ENCODE measurements at places on chromosomes 7 and 10.

DNA sequence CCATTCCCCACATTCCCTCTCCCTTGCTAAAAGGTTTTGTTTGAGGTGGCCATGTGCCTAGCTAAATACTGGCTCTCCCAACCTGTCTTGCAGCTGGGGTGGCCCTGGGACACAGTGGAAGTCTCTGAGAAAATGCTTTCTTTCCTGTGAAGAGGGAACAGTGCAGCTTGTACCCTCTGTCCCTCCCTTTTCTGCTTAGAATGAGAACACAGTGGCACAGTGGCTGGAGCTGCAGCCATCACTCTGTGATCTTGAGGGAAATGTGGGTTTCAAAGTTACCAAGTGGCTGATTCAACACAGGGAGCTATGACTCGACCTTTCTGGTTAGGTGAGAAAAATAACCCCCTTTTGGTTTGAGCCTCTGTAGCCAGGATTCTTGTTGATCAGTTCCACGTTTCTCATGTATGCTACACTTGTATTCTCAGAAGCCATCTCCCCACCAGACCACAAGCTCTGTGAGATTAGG is 62.7 kb upstream of the CARD11 start:
- no peak for DNase-seq

GRCh38 chr7:26642416-26642815 is 222.0 kb downstream of the SKAP2 start:
- DNase-seq, result no peak

DNA sequence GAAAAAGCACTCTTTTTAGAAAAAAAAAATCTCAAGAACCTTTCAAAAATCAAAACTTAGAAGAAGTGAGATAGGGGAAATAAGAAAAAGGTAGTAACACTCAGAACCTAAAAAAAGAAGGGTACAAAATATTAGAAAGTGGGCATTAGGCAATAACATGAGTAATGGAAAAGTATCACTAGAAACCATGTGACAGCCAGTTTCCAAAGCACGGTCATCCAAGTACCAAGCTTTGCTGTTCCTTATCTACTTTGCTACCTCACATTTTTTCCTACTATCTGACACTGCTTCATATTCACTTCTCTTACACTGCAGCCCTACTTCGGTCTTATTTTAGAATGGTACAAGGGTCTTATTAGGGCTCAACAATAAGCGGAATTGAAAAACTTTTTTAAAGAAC is 30.3 kb downstream of the IMMP2L start:
- peak; percentile 54 for DNase-seq

GRCh38 chr7:45573661-45574415 is at the start of gene ADCY1:
TSS of gene ADCY1 (plus strand) at chr7:45574368. CDS start at chr7:45574544, 176 bp downstream.
- no peak for DNase-seq

GRCh38 chr7:79464051-79464450 is 10.6 kb upstream of the MAGI2 start:
- DNase-seq, result no peak

DNA sequence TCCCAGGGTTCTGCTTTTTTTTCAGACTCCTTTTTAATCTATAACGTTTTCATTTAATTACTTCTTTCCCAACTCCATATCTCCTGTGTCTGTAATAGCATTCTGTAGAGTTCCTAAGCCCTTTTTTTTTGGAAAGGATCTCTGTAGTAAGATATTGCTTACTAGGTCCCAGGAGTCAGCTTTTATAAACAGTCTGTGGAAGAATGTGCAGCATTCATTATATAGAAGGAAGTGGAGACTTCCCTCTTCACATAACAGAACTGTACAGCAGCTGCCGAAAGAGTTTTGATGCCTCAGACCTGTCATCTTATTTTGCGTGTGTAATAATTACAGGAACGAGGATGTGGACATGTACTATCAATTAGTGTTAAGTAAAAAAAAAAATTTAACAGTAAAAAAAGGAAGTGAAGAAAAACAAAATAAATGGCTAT is 7.4 kb upstream of the STEAP4 start:
- DNase-seq, result no peak

DNA sequence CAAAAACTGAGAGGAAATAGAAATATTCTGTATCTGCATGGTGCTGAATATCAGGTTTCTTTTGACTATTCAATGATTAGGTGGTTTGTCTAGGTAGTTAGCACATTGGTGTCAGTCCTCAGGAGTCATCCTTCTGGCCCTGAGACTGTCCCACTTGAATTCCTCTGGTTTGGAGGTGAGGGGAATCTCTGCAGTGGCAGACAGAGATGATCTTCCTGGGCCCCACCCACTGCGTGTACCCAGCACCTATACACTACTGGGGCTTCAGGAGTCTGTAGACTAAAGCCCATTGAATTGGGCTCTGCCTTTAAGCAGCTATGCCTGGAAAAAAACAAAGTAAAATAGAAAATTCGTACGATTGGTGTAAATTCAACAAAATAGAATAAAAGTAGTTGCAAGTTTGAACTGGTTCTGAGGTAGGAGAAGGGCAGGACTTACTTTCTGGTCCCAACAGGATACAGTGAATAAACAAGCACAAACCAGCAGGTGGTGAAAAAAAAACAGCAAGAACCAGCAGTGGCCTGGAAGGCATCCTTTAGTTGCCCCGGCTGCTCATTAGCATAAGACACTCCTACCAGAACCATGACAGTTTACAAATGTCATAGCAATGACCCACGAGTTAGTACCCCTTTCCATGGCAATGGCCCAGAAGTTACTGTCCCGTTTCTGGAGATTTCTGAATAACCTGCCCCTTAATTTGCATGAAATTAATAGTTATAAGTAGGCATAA is 1.7 kb downstream of the LIPM start:
- DNase-seq, result no peak

GRCh38 chr10:84204122-84204521 is 9.8 kb downstream of the CDHR1 start:
- peak; percentile 21 for DNase-seq

DNA sequence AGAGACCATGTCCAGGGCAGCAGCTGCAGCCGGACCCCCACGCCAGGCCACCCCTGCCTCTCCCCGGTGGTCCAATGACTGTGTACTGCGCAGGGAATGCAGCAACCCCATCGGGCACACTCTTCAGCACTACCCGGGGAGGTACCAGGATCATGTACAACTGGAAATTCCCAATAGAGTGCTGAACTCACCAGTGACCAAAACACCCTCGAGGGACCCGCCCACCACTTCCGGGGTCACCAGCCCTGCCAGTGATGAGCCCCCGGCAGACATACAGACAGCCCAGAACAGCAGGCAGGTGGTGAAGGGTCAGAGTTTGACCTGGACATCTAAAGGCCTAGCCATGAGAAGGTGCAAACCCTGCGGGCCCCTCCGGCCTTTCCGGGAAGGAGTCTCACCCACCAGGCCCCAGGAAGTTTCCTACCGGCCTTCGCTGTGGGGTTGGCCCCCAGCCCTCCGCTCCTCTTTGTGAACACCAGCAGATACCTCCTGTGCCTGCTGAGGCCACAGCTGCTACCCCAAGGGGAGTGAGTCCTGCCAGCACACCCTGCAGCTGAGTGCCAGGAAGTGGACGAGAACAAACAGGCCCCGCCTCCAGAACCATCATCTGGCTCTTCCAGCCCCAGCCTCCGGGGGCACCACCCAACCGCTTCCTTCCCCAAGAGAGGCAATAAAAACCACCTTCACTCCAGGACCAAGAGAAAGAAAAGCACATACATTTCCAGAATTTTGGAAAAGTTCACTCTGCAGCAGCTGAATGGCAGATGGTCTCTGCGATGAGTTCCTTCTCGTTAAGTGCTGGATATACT is 5.0 kb upstream of the ANKRD61 start:
- peak; percentile 55 for DNase-seq

GRCh38 chr10:75688506-75689300 is 257.3 kb downstream of the LRMDA start:
- DNase-seq, result no peak

- no peak for DNase-seq
Observed at GRCh38 chr7:102050864-102051460, 233.5 kb downstream of the CUX1 start.

DNA sequence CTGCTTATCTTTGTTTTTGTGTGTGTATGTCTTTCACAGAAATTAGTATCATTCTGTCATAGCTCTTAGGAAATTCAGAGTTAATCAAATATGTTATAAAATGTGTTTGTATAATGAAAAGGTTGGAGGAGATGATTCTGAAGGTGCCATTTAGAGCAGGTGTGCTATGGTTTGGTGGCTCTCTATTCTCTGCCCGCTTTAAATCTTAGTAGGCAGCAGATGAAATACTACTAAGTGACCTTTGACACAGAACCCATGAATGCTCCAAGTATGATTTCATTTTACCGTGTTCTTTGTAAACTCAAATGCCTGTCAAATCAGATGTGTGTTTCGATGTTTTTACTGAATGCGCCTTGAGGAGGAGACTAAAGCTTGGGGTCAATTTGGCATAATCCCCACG is 24.5 kb downstream of the ZEB1 start:
- no peak for DNase-seq

- DNase-seq, result no peak
Observed at GRCh38 chr10:51707821-51708424, 8.5 kb upstream of the CSTF2T start.

DNA sequence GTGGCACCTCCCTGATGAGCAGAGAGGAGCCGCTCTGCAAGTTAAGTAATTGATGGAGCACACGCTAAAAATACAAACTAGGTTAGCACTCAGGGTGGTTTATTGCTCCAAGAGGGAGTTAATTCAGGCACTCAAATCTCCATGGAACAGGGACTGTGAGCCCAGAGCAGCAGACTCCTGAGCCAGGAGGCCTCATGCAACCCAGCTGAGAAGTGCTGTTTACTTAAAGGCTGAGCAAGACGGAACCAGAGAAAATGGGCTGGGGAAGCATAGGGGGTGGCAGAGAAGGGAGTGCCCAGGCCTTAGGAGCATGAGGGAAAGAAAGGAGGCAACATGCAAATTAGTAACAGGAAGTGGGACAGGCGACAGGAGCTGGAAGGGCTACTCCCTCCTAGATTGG is 174.1 kb downstream of the KCNMA1 start:
- DNase-seq, result no peak

- DNase-seq, result peak; percentile 54
Observed at GRCh38 chr10:21195252-21195651, 298.1 kb upstream of the NEBL start.

DNA sequence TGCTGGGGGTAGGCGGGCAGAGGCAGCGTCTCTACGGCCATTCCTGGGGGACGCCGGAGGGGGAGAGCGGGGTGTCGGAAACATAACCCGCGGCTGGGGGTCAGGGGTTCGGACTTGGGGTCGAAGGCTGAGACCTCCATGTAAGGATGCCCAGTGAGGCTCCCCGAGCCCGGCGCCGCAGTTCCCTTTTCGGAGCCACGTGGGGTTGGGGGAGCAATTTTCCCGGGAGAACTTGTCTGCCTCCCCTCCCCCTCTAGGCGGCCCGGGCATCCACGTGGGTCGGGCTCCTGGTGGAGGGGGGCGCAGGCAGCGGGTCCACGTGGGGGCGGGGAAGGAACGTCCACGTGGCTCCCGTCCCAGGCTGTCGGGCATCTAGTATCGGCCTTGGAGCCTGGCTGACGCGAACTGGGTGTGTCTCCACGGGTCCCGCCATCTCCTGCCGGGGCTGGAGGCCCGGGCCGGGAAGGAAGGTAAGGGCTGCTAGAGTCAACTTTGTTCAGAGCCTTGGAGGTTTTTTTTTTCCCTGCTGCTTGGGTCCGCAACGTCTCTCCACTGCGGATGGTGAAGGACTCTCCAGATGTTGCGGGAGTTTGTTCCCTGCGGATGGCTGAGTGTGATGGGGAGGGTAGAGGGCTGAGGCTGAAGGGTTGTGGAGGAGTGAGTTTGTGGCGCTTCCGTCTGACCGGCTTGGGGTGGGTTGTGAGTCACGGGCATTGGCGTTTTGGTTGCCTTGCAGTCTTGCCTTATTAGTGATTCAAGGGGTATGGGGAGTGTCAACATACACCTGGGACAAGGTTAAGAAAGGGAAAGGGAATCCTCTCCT is 744 bp downstream of the PPRC1 start:
- peak; percentile 75 for DNase-seq

GRCh38 chr10:96949039-96949683 is 117.1 kb downstream of the LCOR start:
- DNase-seq, result no peak

GRCh38 chr10:89384474-89385340 is 6.9 kb downstream of the IFIT1B start:
- peak; percentile 61 for DNase-seq

- no peak for DNase-seq
Observed at GRCh38 chr10:132449051-132449810, 52.2 kb downstream of the PWWP2B start.

DNA sequence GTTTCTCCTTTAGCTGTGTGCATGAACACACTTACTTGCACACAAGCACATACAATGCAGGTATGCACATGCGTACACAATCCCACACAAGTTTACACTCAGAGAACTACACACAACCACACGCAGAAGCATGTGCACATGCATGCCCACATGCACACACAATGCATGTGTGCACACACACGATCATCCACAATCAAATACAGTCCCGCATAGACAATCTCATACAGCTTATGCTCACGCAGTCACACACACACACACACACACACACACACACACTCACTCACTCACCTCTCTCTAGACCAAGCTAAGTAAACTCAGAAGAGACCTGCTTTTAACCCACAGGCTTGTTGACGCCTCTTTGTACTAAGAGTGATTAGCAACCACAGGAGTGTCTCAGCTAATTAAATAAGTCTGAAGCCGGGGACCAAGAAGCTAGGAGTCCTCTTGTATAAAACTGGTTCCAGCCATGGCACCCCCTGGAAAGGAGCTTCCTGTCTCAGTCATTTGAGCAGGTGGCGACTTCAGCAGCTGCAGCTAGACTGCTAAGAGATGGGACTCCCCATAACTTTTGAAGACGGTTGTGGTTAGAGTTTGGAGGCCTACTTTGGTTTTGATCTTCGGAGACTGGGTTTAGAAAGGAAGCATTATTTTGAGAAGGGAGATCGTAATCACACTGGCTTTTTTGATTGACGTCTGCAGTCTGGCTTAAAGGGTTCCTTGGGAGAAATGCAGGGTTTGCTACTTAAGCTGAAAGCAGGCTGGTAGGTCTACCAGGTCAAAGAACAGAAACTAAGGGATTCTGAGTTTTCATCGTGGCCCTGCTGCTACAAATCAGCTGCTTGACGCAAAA is 82.3 kb upstream of the ADRB1 start:
- DNase-seq, result no peak

DNA sequence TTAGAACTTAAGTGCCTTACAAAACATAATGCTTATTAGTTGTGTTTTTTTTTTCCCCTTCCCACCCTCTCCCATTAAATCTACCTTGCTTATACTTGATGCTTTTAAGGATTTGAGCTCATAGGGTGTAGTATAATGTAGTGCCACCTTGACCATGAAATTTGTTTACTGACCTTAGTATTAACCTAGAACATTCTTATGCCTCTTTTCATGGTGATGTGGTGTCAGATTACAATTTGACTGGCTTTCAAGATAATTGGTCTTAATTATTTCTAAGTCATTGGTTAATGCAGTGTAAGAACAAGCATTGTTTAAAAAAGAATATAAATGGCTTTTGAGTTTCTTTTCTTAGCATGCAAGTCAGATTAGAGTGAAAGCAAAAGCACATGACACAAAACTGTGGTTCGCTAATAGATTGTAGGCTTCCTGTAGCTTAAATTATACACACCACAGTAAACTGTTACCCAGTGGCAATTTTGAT is 61.8 kb downstream of the ADD3 start:
- DNase-seq, result no peak

GRCh38 chr10:119007211-119007574 is 22.3 kb upstream of the NANOS1 start:
- DNase-seq, result no peak

Measured in iris pigment epithelial cell (primary cell).